ENCODE measurements at places on chromosomes 1 and 21.
A peak's percentile ranks its signal among the peaks of the same experiment; 100 is the strongest.

- no peak for DNase-seq
These were observed 45.4 kb downstream of the C1orf185 start for GRCh38 chr1:51147394-51147793.

- DNase-seq, result no peak
These were observed 112.5 kb downstream of the RRAGC start for GRCh38 chr1:38746941-38747600.

- no peak for DNase-seq
These were observed 67.0 kb downstream of the ST3GAL3 start for GRCh38 chr1:43774359-43774758.

DNA sequence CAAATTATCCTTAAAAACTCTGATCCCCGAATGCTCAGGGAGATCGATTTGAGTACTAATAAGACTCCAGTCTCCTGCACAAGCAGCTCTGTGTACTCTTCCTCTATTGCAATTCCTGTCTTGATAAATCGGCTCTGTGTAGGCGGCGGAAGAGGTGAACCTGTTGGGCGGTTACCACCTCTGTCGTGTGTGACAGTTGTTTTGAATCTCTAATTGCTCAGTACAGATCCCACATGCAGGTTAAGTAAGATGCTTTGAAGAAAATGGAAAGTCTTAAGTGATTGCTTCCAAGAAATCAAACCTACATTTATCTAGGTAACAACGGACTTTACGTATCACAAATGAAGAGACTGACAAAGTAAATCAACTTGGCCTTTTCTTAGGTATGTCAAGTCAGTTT lies 35.5 kb downstream of the COA6 start:
- no peak for DNase-seq

- no peak for DNase-seq
These were observed 13.9 kb upstream of the CENPF start for GRCh38 chr1:214588963-214589597.

GRCh38 chr1:25022361-25023189 lies 92.5 kb upstream of the RUNX3 start:
- DNase-seq, result peak; percentile 80

- no peak for DNase-seq
These were observed 15.8 kb downstream of the MYOM3 start for GRCh38 chr1:24096009-24096738.

DNA sequence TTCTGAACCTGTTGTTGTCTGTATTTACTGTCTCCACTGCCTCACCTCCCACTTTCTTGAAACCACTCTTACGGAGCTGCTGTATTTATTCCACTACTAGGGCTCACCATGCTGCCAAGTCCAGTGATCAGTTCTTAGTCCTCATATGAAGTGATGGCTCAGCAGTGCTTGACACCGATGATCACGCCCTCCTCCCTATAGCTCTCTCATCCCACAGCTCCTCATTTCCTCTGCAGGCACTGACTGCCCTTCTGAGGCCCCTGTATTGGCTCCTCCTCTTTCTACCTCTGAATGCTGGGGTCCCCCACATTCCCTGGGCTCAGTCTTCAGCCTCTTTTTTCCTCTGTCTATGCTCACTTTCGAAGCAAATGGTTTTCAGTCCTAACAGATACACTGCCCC lies 3.4 kb downstream of the CLCA1 start:
- DNase-seq, result no peak

DNA sequence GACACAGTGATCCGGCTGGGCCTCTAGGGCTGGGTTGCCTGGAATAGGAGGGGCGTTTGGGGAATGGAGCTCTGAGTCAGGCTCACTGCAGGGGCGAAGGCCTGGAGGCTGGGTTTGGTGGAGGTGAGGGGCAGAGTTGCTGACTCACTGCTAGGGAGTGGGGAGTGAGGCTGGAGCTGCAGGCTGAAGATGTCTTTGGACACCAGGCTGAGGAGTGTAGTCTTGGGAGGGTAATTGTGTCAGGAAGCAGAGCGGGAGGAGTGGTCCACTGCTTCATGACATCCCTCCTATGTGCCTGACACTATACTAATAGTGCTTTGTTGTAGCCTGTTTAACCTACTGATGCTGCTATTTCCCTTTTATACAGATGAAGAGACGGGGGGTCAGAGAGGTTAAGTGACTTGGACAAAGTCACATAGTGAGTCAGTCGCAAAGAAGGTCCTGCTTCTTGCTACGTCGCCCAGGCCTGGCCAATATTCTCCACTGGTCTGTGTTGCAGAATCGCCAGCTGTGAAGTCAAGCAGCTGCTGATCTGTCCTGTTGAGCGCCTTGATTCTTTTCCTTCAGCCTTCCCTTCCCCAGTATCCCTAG lies 13.6 kb downstream of the ACTL8 start:
- DNase-seq, result peak; percentile 52

GRCh38 chr1:4483021-4483625 lies 171.3 kb upstream of the AJAP1 start:
- DNase-seq, result no peak

GRCh38 chr1:207841293-207841692 lies 69.6 kb downstream of the CD34 start:
- no peak for DNase-seq

- peak; percentile 44 for DNase-seq
These were observed 334.2 kb upstream of the SNX7 start for GRCh38 chr1:98327220-98327861.

DNA sequence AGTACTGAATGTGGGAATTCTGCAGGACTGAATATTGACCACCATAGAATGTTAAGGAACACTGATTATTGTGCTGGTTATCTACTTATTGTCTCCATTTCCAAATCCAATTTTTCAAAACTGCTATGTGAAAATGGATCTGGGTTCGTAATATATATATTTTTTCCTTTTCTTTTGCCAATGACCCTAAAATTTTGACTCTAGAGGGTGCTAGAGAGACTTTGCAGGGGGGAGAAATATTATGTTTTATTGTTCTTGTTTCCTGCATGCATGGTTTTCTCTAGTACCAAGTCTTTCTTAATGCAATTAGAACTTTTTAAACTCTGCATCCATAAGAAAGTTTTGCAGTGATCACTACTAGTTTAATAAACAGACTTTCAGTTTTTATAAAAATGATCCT lies 1256.9 kb downstream of the BRINP3 start:
- DNase-seq, result no peak

GRCh38 chr1:74822851-74823401 lies 90.0 kb downstream of the TYW3 start:
- DNase-seq, result no peak

DNA sequence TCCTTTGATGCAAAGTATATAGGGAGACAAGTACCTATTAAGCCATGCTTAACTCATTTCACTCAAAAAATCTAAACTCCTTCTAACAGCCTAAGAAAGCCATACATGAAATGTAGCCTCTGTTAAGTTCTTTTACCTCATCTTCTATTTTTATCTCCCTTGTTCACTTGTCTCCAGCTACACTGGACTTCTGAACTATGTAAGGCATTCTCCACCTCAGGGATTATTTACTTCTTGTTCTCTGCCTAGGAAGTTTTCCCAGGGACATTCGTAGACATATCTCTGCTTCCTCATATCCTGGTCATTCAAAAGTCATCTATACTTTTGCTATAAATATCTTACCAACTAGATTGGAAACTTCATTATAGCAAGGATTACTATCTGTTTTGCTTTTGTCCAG lies 96.9 kb downstream of the COP1 start:
- DNase-seq, result no peak

- DNase-seq, result no peak
These were observed 129.6 kb upstream of the COA6 start for GRCh38 chr1:234243521-234244260.

DNA sequence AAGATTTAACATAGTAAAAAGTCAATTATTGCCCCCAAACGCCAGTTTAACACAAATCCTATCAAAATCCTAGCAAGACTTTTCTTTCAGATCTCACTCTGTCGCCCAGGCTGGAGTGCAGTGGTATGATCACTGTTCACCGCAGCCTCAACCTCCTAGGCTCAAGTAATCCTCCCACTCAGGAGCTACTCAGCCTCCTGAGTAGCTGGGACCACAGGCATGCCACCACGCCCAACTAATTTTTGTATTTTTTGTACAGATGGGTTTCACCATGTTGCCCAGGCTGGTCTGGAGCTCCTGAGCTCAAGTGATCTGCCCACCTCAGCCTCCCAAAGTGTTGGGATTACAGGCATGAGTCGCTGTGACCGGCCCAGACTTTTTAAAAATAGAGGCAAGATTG lies 4.8 kb downstream of the SNIP1 start:
- DNase-seq, result peak; percentile 6

- no peak for DNase-seq
These were observed 83.6 kb downstream of the ITPKB start for GRCh38 chr1:226655251-226656163.

DNA sequence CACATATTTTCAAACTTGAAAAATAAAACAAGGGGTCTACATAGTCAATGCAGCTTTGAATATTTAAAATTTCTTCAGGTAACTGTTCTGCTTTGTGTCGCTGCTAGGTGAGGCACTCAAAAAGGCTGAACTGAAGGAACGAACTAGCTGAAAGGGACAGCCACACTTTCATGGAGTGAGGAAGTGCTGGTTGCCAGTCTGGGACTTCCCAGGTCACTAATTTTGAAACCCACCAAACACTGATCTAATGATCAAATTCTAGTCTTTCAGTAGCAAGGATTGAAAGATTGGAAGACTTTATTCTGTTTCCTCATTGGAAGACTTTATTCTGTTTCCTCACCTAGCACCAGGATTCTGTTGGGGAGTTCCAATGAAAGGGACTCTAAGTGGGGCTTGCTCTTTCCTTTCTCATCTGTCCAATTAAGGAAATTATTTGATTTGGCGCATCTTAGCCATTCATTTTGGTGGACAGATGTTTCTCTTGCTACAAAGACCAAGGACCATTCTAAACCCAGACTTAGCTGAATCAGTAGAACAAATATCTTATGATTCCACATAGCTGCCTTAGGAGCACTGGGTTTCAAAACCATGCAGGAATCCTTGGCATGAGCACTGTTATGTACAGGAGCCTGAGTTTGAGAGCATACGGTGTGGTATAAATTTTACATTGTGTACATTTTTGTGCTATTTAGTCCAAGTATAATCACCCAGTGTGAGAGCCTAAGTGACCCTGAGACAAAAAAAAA lies 10.9 kb upstream of the ARID1A start:
- no peak for DNase-seq

- DNase-seq, result peak; percentile 74
These were observed 50.8 kb upstream of the COL24A1 start for GRCh38 chr1:86207323-86207722.

DNA sequence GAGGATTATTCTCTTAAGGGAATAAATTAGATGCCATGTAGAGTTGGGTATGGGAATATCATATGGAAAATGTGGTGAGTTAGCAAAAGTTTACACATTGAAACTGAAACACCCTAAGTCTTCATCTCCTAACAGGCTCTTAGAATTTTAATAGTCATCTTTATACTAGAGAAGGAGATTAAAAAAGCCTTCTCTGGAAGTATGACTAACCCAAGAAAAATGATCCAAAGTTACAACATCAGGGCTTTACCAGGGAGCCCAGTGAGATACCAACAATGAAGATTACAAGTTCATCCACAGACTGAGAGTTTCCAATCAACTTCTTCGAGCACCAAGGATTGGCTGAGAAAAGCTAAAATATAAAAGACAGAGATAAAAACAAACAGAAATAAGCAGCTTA lies 70.0 kb upstream of the KIAA0040 start:
- DNase-seq, result no peak

GRCh38 chr1:21621761-21622436 lies 47.3 kb downstream of the RAP1GAP start:
- no peak for DNase-seq

- DNase-seq, result no peak
These were observed 121.8 kb downstream of the SYF2 start for GRCh38 chr1:25110485-25110884.

DNA sequence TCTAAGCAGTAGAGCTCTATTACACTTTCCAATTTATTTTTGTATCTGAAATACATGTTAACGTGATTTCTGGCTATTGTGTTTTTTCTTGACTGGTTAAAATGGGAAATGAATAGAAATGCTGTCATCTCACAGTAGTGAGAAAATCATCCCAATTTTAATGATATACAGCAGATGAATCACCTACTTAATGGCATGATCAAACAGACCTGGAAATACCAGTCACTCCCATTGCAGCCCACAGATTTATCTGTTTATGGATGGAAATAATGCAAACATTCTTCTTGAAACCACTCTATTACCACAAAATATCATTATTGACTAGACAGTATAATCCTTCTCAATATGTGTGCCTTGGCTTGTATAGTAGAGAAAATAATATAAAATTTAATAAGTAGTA lies 497.8 kb upstream of the ADAMTS5 start:
- DNase-seq, result no peak

DNA sequence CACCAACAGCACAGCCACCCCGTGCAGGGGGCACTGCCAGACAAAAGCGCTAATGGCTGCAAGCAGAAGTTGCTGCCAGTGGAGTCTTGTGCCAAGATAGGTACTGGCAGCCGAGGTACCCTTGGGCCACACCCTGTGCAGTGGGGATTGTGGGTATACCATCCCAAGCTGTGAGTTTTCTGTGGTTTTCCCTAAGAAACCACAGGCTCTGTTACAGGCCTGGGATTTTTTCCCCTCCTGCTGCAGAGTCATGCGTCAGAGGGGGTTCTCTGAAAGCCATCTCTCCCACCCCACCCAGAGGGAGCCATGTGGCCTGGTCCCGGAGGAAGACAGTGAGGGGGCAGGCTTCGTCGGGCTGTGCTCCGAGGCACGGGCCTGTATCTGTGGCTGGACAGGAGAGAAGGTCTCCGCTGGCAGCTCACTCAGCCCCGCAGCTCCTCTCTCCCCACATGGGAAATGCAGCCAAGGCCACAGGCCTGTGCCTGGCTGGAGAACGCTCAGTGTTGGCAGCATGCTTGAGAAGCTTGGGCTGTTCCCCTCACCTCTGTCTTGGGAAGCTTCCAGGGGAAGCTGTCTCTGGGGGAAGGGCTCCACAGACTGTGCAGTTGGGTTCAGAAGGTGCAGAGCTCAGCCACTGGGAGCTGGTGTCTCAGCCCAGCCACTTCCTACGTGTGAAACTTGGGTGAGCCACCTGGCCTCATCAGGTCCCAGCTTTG lies 42.5 kb downstream of the NEK2 start:
- DNase-seq, result no peak

GRCh38 chr1:228156941-228157728 lies 7.4 kb downstream of the GJC2 start:
- no peak for DNase-seq

DNA sequence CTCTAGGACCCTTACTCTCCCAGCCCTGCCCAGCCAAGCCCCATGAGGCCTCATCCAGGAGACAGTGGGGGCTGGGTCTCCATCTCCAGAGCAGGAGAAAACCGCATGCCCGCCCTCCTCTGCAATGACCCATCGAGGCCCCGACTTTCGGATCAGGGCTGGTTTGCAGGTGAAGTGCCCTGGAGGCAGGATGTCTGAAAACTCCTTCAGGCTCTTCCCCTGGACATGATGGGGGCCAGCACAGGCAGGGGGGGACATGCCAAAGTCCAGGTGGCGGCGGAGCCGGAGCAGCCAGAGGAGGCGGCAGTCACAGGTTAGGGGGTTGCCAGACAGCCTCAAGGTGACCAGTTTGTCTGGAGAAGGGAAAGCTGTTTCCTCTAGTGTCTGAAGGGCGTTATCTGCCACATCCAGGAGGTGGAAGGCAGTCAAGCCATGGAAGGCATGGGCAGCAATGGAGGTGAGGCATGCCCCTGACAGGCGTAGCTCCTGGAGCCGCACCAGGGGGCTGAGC lies 3.9 kb downstream of the LINGO4 start:
- no peak for DNase-seq

All from HFF-Myc (cell line).